ENCODE measurements at places on chromosomes 2 and 18. TPM values are rescaled to one million over a fixed set of nuclear protein-coding genes. Genes with fewer than 3 reads are reported as not detected.
A peak's percentile ranks its signal among the peaks of the same experiment; 100 is the strongest.

The GDF7 gene
- polyA plus RNA-seq = 4.9 TPM

The ACVR2A gene
- 22.5 TPM for polyA plus RNA-seq

GRCh38 chr18:7521226-7521856 lies 45.8 kb upstream of the PTPRM start:
- no peak for DNase-seq

DNA sequence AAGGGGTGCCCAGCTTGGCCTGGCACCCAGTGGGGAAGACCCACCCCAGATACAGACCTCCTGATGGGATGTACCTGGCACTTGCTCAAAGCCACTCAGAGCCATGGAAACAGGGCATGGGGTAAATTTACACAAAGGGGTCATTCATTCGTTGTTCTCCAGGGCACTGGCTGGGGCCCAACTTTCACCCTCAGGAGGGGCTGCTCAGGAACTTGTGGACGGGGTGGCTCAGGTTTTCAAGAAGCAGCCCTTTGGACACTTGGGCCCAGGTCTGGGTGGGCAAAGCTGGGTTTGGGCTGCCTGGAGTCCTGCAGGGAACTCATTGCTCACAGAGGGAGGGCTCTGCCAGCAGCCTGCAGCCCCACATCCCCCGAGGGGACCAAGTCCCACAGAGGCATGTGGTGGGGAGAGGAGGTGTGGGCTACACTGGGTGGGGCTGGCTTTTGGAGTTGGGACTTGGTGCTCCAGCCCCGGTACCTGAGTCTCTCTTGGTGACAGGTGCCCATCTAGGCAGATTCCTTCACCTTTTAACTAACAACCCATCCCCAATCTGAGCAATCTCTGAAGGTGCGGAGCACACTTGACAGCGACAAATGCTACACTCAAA lies 172.3 kb downstream of the CELF4 start:
- no peak for DNase-seq

DNA sequence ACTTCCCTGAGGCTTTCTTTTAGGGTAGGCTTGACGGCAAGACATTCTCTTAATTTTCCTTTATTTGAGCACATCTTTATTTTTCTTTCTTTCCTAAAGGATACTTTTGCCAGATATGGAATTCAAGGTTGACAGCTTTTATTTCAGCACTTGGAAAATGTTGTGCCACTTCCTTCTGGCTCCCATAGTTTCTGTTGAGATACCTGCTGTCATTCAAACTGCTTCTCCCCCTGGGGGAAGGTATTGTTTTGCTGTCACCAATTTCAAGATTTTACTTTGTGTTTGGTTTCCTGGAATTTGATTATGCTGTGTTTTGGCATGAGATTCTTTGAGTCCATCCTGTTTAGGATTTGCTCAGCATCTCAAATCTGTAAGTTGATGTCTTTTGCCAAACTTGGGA lies 39.1 kb upstream of the TWIST2 start:
- no peak for DNase-seq

The POTEC gene
- 0.07 TPM for polyA plus RNA-seq

GRCh38 chr2:216679658-216680024 lies 15.7 kb downstream of the IGFBP5 start:
- no peak for DNase-seq

DNA sequence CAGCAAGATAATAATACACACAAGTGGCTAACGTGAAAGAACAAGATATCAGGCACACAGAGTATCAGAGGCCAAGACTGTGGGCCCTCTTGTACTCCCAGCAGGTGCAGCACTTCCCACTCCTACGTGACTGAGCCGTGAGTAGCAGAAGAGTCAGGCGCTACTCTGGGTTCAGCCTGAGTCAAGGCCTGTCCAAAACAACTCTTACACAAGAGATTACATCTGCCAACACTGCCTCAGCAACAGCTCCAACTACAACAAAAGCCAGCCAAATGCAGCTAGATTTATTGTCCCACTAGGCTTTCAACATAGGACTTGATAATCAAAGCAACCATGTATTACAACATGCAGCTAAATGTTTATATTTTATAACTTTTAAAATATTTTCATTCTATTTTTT lies 56.2 kb downstream of the ITSN2 start:
- DNase-seq = peak; percentile 19

GRCh38 chr2:176763851-176764404 lies 448.7 kb upstream of the HNRNPA3 start:
- no peak for DNase-seq

GRCh38 chr2:69171897-69172525 lies 159.0 kb downstream of the ANTXR1 start:
- DNase-seq = no peak

- DNase-seq = peak; percentile 24
Measured at GRCh38 chr2:182715121-182715891, 751 bp upstream of the DNAJC10 start.

DNA sequence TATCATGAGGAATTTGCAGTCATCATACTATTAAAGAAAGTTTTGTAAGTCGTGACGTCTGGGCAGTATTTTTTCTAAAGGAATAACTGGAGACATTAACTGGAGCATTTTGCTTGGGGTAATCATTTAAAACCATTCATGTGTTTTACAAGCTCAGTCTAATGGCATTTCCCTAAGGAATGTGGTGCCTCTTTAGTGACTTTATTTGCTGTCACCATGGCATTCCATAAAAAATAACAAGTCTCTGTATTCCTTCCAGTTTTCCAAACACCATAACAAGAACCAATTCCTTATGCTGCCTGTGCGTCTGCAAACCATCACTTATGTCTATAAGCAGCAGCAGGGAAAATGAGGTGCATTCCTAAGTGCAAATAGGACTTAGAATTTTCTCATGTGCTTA lies 82.8 kb downstream of the EPB41L3 start:
- no peak for DNase-seq

DNA sequence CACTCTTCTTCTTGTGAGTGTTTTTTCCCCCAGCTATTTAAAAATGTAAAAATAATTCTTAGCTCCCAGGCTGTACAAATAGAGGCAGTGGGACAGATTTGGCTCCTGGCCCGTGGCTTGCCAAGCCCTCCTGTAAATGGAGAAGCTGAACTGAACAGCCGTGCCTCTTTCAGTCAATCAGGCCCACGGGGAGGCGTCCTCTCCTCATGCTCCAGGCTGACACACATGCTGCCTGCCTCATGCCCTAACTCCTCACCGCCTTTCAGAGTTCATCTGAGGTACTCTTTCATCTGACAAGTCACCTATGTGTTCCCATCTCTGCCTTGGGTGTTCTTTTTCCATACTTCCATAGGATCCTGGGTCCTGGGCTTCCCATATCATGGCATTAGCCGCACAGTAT lies 58.9 kb downstream of the BMP10 start:
- no peak for DNase-seq
